ENCODE measurements at places on chromosomes 1 and 21. TPM values are rescaled to one million over a fixed set of nuclear protein-coding genes. Genes with fewer than 3 reads are reported as not detected.

DNA sequence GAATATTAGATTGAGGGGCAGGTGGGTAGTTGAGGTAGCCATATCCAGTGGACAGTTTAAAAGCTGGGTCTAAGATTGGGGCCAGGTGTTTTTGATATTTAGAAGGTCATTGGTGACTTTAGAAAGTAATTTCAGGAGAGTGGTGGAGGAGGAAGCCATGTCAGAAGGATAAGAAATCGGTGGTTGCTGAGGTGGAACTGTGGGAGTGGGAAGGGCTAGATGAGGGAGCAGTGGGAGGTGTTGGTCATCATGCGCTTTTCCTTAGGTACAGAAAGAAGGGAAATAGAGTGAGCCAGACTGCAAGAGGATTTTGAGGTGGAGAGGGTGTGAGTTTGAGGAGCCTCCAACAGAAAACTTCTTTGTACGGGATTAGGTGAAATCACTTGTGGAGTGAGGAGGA, 7.2 kb downstream of the MTR start:
- DNase-seq: no peak

DNA sequence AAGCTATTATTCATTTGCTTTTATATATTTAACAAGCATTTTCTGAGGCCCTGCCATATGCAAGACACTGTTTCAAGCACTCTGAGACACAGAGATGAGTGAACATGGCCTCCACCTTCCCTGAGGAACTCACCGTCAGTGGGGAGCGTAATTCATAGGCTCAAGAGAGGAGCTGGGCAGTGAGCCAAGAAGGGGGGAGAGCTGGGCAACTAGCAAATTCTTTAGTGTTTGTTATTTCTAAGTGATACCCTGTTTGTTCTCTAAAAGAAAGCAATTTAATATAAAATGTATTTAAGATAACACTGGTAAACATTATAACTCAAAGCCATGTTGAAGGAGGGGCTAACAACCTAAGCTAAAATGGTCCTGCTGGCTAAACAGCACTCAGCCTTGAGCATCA, 119.2 kb upstream of the NGF start:
- no peak for DNase-seq

Gene CSRP1
- 37.2 TPM for total RNA-seq

Gene SYT2
- total RNA-seq: not detected

DNA sequence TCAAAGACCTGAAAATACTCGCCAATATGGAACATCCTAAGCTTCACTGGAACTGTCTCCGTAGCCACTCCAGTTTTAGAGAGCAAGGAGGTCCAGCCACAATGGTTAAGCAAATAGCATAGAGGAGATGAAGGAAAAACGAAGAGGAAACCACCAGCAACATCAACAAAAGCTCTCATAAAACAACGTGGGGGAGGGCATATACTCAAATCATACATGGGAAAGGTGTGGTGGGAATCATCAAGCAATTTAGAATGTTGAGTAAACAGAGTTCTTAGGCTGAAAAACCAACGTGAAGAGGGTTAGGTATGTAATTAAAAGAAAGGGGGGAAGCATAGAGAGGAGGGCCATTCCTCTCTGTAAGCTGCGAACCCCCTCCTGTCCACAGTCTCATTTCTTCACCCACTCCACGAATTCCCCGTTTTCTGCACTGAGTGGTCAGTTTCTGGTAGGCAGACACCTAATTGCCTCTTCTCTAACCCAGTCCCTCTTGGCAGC, 1.0 kb downstream of the TMEM59 start:
- DNase-seq: no peak

Gene ATP5PF
- total RNA-seq: 41.6 TPM

Gene CD34
- not detected for total RNA-seq

All from T-helper 17 cell (primary cell).